Cardiac fibroblast (primary cell): ENCODE measurements at places on chromosomes 16 and 17.

GRCh38 chr16:21088646-21089538, 61.8 kb downstream of the DNAH3 start:
- DNase-seq, result peak; percentile 20

DNA sequence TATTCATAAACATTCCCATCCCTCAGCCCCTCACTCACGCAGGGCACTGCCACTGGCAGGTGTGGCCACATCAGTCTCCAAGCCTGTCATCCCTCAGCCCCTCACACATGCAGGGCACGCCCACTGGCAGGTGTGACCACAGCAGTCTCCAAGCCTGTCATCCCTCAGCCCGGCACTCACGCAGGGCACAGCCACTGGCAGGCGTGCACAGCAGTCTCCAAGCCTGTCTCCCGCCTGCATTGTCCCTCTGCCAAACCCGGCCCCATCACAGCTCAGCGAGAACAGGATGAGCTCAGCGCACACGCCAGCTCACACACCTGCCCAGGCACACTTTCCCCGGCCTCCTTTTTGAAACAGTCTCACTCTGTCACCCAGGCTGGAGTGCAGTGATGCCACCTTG, 11.4 kb upstream of the KREMEN2 start:
- no peak for DNase-seq

DNA sequence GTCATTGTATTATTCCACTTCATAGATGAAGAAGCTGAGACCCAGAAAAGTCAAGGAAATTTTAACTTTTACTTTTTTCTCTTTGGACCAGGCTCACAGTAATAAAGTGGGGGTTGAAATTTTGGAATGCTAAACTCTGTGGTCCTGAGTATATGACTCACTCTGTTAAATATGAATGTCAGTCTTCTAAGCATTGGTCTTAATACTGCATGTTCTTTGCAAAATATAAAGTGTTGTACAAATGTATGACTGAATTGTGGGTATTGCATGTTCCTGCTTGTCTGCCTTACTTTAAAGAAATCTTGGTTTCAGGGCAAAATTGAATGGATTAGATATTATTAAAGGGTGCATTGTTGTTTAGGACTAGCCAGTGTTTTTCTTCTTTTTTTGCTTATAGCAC, 950.8 kb upstream of the GOT2 start:
- peak; percentile 13 for DNase-seq

DNA sequence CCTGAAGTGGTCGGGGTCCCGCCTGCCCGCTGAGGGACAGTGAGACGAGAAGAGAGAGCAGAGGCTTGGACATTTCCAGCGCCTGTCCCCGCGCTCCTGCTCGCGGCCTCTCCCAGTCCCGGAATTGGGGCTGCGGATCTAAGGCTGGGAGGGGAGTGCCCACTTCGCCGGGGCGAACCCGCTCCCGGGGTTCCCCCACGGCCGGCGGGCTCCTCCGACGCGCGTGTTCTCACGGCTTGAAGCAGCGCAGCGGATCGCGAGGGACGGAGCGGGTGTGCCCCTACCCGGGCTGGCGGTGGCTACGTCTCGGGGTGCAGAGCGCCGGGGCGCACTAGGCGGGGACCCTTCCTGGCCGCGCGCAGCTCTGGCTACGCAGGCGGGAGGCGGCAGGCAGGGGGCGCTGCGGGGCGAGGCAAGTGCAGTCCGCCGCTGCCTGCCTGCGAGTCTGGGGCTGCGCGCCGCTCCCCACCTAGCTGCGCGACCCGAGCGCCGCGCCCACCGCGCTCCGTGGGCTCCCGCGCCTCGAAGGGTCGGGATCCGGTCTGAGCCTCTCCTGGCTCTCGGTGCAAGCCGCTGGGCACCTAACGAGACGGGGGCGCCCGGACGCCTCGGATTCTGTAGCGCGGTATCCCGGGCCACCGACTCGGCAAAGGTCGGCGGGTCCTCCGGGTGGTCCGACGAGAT, 1.2 kb downstream of the NGFR start:
- peak; percentile 45 for DNase-seq

GRCh38 chr17:4679658-4680057, 24.3 kb downstream of the PELP1 start:
- DNase-seq, result peak; percentile 63

DNA sequence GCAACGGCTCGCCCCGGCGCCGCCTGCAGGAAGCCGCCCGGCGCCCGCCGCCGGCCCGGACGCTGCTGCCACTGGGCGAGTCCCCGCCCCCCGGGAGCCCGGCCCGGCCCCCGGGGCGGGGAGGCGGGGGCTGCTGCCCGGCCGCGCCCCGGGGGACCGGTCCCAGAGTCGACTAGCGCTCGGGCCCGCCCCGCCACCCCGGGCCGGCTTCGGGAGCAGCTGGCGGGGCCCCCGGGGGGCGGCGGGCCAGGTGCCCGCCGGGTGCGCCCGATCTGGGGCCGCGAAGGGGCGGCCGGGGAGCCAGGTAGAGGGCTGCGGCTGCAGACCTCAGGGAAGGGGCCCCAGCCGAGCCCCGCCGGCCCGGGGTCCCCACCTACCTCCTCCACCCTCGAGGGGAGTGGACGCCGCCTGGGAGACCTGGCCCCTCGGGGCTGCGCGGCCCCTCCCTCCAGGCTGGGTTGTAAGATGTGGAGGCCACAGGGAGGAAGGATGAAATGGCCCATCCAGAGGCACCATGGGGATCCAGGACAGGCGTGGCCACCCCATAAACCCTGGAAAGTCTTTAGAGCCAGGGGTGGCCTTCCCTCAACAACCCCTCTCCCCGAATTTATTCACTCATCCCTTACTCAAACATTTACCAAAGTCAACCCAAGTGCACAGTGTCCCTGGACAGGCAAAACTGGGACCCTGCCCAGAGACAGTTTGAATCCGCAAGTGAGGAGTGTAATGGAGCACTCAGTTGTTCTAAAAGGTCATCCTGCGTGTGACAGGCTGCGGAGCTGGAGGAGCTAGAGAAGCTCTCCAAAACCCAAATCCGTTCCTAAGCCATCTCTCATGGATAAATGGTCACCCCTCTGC, at the start of gene CDYL2:
Gene CDYL2 (minus strand): TSS at position 73 of the 858 bp plus-strand sequence. CDS start 425 bp downstream, outside the sequence.
- DNase-seq, result peak; percentile 51

DNA sequence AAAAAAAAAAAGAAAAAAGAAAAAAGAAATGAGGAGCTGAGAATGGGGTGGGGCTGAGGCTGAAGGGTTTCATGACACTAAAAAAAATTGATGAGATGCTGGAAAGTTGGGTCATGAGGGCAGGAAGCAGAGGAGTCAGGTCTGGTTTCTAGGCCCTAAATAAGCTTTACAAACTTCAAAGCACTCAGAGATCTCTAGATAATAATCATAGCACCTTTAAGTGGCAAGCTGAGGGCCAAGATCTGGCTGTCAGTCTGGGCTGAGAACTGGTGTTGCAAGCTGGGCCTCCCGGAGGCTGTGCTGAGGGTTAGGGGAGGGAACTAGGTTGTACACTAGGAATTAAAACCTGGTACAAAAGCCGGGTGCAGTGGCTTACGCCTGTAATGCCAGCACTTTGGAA, 6.4 kb downstream of the ZNF764 start:
- DNase-seq, result no peak

GRCh38 chr17:66365903-66366302, 63.5 kb downstream of the PRKCA start:
- DNase-seq, result no peak
